ENCODE measurements at places on chromosomes 1 and 21. TPM values are rescaled to one million over a fixed set of nuclear protein-coding genes. Genes with fewer than 3 reads are reported as not detected.

The ESPN gene
- 0.25 TPM for total RNA-seq

The NHLH1 gene
- total RNA-seq: under 0.01 TPM

The OSCP1 gene
- 7.5 TPM for total RNA-seq

The ADORA1 gene
- total RNA-seq: 22.2 TPM

The KIF26B gene
- total RNA-seq: 2.6 TPM

The SYT11 gene
- total RNA-seq: 21.8 TPM

The TEX38 gene
- total RNA-seq: not detected

The ANKRD65 gene
- total RNA-seq: 1.5 TPM

The METTL18 gene
- total RNA-seq: 1.0 TPM

The C1orf94 gene
- total RNA-seq: not detected

The KCND3 gene
- total RNA-seq: not detected

The SPRR1B gene
- not detected for total RNA-seq

The TRIM45 gene
- total RNA-seq: 3.3 TPM

The ESRRG gene
- 0.33 TPM for total RNA-seq

The ZNF648 gene
- not detected for total RNA-seq

The ACOT11 gene
- total RNA-seq: 2.7 TPM

The UBASH3A gene
- total RNA-seq: not detected

The RERE gene
- 29.3 TPM for total RNA-seq

The FCGR2B gene
- total RNA-seq: not detected

The LHX4 gene
- total RNA-seq: 0.13 TPM

The GJA5 gene
- total RNA-seq: not detected

The E2F2 gene
- total RNA-seq: 0.51 TPM

The TCHH gene
- not detected for total RNA-seq
